ENCODE measurements at places on chromosomes 2 and 18.
A peak's percentile ranks its signal among the peaks of the same experiment; 100 is the strongest.

GRCh38 chr2:2876331-2877221, 501.0 kb downstream of the EIPR1 start:
- DNase-seq: no peak

DNA sequence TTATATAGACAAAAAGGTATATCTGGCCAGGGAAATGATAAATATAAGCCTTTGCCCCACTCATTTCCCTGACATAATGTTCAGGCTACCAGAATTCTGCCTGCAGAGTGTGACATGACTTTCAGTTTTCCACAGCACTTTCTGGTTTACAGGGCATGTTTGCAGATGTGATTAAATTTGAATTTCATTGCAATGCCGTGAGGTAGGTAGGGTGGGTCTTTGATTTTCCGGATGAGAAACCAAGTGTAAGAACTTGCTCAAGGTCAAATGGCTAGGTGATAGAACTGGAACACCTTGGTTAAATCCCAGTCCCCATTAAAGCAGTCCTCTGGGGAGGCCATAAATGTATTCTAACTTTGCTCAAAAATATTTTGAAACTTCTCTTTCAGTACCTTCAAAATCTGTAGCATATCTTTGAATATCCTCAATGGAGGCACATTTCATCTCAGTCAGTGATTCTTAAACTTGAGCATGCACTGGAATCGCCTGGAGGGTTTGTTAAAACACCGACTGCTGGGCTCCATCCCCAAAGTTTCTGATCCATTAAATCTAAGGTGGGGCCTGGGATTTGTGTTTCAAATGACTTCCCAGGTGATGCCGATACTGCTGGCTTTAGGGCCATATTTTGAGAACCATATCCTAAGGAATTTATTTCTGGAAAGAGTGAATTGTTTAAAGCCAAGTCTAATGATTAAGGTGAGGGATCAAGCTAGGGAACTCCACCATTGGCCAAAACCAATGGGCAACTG, 35.0 kb downstream of the MRPL33 start:
- DNase-seq: no peak

DNA sequence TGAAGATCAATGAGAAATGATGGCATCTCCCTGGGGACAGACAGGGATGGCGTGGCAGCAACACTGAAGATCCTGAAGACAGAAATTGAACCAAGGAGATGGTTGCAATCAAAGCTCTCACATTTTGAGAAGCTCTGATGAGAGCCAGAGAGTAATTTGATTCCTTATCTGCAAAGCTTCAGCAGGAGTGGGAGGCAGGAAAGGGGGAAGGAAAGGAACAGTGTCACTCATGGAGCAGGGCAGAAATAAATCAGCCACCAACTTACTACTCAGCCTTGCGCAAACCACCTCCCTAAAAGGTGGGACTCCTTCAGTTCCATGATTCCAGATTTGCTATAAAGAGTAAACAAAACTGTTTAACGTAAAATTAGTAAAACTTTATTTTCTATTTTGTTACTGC, 119.2 kb downstream of the CACNB4 start:
- no peak for DNase-seq

- DNase-seq: no peak
These were observed 81.7 kb upstream of the NEUROD1 start for GRCh38 chr2:181762000-181762399.

DNA sequence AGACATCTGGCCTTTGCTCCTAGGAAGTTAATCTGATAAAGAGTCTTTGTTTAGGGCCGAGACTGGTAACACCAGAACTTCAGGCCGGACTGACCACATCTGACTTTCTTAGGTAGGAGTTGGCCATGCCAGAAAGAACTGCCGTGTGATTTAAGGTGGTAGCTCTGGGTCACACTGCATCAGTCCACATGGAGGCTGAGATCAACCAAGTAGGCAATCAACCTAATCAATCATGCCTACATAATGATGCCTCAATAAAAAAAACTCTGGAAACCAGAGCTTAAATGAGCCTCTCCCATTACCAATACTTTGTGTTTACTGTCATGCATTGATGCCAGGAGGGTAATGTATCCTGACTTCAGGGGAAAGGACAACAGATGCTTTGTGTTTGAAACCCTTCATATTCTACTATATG, 44.1 kb upstream of the ORC2 start:
- no peak for DNase-seq

DNA sequence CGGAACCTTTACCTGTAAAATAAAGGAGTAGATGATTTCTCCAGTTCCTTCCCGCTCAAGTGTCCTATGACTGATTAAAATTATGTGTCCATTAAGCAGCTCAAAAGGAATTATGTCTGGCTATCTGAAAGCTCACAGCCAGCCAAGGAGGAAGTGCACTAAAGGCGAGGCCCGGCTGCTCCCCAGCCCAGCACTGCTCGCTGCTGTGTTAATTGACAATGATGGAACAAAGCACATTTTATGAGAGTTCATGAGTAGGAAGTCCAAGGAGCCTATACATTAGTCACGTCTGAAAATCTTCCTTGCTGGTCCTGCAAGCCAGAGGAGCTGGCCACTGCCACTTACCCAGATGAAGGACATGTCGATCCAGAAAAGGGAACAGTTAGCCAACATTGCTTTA, 14.3 kb downstream of the TTC32 start:
- DNase-seq: no peak

GRCh38 chr2:237673130-237674001, 46.0 kb downstream of the LRRFIP1 start:
- peak; percentile 92 for DNase-seq

- DNase-seq: no peak
These were observed 56.3 kb upstream of the GULP1 start for GRCh38 chr2:188235364-188235763.

GRCh38 chr2:121698318-121698930, 38.3 kb downstream of the NIFK start:
- DNase-seq: no peak

GRCh38 chr2:176669398-176670174, 400.3 kb downstream of the MTX2 start:
- DNase-seq: no peak

DNA sequence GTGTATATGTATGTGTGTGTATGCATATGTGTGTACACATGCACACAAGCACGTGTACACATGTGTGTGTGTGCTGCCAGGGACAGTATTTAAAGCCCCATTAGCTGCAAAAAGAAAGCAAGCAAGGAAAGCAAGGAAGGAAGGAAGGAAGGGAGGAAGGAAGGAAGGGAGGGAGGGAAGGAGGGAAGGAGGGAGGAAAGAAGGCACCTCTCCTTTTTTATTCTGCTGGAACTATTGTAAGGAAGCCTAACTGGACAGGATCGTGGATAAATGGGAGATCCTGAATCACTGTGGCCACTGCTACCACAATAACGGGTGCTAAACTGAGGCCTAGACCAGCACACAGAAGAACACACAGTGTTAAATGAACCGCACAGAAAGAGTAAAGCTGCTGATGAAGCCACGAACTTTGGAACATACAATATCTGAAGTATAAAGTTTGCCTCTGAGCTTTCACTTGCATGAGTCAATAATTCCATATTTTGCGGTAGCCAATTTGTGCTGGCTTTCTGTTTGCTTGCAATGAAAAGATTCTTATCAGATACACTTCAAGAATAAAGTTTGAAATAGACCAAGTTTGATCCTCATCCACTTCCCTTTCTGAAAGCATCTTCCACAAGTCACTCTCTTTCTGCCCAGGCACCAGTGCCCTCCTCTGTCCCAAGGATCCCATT, 15.5 kb downstream of the CACNB4 start:
- DNase-seq: no peak

DNA sequence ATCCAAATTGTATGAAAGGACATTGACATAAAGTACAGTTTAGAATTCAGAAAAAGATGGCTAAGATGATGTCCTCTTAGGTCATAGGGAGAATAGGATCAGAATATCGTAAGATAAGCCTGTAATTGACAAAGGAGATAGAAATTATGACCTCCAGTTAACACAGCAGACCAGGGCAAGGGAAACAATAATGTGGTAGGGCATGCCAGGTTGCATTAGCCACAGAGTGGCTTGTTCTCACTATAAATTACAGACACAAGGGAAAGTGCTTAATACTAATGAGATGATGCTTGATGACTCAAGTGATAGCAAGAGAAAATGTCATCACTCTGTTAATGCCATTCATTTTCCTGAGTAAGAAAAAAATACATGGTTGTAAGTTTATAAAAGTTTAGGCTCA, 48.9 kb upstream of the LRP1B start:
- no peak for DNase-seq

- no peak for DNase-seq
These were observed 108.6 kb downstream of the EHBP1 start for GRCh38 chr2:62814123-62814522.

GRCh38 chr2:55009277-55010060, 40.8 kb downstream of the RTN4 start:
- DNase-seq: no peak

DNA sequence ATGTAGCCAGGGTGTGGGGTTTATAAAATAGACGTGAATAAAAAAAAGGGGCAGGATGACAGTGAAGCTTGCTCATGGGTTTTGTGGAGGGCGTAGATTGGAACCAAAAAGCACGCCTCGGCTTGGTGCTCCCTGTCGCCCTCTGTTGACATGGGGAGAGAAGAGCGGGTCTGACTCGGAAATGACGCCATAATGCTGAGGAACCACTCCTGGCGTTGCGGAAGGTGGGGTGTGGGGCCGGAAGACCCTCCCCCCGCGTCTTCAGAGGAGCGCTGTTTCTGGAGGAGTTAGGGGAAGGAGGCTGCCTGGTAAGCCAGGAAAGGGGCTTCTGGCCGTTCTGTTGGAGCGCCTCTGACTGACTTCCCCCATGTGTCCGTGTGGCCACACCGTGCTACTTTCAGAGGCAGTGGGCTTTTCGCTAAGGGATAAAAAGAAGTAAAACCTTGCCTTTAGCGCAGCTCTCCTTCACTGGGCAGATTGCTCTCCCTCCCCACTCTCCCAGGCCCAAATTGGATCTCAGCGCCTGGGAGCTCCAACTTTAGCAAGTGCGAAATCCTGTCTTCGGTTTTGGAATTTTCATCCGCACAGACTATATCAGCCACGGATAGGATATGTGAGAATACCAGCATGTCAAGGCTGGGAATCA, 42.8 kb downstream of the PLEKHA3 start:
- DNase-seq: peak; percentile 86

DNA sequence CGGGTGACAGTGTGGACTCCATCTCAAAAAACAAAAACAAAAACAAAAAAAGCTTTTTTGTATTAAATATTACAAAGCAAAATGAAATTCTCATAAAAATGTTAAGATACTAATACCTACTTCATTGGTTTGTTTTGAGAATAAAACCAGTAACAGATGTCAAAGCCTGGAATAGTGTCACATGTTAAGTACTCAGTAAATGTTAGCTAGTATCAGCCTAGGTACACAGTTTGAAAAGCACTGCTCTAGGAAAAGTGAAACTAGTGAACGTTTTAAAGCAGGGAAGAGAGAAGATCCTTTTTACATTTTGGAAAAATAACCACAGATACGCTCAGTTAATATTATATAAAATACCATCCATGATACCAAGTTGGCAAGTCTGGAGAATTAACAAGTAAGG, 37.1 kb upstream of the ADAM17 start:
- no peak for DNase-seq

DNA sequence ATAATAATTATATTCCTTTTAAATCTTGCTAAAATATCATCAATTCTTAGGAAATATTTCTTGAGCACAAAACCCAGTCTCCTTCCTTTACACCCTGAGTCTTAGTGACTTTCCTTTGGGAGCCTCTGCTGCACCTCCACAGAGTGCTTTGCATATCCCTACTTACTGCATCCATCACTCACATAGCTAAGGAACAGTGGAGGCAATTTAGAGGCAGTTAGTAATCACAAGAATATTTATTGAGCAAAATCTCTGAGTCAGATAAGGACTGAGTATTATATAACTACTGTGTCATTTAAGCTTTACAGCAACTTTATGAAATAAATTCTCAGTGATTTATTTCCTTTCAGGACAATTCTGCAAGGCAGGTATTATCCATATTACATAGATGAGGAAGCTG, 327.7 kb downstream of the TMX3 start:
- DNase-seq: no peak
